ENCODE measurements at places on chromosomes 6 and 20.

DNA sequence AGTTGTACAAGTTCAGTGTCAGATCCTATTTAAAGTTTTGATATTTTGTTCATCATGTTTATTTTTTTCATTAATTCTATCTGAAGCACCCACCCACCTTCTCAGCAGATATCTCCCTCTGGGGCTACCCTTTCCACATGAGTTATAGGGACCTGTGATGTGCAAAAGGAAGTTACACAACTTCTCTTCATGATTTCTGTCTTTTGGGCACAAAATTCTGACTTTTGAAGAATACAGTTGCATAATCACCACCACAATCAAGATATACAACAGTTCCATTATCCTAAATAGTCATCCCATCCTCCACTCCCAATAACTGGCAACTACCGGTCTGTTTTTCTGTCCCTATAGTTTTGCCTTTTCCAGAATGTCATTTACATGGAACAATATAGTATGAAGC is 13.8 kb upstream of the FUCA2 start:
- DNase-seq: no peak

GRCh38 chr6:79801362-79801761 is 146.0 kb downstream of the ELOVL4 start:
- no peak for DNase-seq

DNA sequence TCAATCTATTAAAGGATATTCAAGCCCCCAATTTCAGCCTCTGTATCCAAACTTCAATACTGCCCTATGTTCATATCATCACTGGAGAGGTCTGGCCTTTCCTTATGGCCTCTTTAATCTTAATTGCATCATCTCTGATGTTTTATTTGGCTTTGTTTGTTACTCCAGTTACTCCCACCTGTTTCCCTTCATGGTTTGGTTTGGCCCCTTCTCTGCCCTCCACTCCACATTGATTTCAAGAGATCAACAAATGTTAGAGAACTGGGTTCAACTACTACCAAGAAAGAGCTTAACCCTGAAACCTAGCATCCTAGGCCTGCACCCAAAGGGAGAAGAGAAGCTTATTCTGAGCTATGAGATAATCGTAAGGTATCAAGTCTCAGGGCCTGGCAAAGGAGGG is 221.6 kb downstream of the LAMA2 start:
- no peak for DNase-seq

GRCh38 chr20:22524393-22525015 is 59.9 kb downstream of the FOXA2 start:
- no peak for DNase-seq

- DNase-seq: no peak
These were observed 119.9 kb upstream of the ARID1B start for GRCh38 chr6:156657296-156657695.

DNA sequence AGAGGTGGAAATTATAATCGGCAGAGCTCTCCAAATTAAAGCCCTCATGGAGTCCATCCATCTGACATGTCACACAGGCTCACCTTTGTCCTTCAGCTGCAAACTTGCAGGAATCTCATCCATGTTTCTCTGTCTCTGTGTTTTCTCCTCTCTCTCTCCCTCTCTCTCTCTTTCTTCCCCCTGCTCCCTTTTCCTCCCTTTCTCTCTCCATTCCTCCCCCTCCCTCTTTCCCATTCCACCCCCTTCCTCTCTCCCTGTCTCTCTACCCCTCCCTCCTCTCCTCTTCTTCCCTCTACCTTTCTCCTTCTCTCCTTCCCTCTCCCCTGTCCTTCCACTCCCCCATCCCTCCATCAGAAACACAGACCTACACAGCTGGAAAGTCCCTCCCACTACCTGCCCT is 6.8 kb downstream of the NCR2 start:
- no peak for DNase-seq

DNA sequence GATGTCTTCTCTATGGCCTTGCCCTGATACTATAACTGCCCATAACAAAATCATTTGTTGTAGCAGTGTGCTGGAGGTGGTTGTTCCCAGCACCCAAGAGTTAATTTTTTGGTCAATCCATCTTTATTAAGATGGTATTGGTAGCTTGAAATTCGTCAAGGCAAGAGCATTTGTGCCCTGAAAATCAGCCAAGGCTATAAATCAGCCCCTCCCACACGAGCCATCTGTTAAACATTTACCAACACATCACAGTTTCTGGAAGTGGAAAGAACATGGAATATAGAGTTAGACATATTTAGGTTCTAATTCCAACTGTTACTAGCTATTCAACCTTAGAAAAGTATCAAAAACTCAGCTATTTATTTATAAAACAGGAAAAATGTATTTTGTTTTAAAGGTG is 888.4 kb upstream of the GJE1 start:
- no peak for DNase-seq

DNA sequence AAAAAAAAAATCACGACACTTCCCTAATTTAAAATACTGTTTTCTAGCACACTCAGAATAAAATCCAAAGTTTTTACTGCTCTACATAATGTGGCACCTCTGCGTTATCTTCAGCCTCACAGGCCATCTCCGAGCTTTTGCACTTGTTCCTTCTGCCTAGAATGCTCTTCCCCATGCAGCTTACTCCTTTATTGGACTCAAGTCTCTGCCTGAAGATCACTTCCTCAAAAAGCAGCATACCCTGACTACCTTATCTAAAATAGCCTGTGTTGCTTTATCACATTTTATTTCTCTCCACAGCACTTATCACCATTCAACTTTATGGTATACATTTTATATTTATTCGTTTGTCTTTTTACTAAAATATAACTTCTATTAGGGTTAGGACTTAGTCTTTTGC is 2.3 kb downstream of the ZNF322 start:
- no peak for DNase-seq

DNA sequence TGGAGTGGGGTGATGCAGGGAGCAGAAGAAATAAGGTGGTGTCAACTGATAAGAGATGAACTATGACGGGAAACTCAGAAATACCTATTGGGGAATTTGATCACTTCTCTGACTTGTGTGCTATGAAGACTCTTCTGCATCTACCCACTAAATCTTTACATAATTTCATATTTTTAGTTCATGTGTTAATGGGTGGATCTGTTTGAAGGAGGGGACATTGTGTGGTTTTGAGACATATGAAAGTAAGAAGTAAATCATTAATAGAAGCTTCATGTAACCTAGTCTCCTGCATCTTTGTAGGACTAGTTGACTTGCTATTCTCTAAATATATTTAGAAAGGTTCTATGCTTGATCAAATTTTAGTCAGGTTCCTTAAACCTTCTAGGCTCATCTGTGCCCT is 86.6 kb upstream of the MEI4 start:
- no peak for DNase-seq
